ENCODE measurements at places on chromosomes 16 and 17. TPM values are rescaled to one million over a fixed set of nuclear protein-coding genes. Genes with fewer than 3 reads are reported as not detected.
A peak's percentile ranks its signal among the peaks of the same experiment; 100 is the strongest.

GRCh38 chr17:47223007-47223406, 13.9 kb downstream of the MYL4 start:
- peak; percentile 54 for ATAC-seq

GRCh38 chr17:65514082-65514481, 47.4 kb downstream of the AXIN2 start:
- peak; percentile 49 for ATAC-seq

GRCh38 chr17:557371-557770, 157.3 kb downstream of the VPS53 start:
- ATAC-seq, result no peak

DNA sequence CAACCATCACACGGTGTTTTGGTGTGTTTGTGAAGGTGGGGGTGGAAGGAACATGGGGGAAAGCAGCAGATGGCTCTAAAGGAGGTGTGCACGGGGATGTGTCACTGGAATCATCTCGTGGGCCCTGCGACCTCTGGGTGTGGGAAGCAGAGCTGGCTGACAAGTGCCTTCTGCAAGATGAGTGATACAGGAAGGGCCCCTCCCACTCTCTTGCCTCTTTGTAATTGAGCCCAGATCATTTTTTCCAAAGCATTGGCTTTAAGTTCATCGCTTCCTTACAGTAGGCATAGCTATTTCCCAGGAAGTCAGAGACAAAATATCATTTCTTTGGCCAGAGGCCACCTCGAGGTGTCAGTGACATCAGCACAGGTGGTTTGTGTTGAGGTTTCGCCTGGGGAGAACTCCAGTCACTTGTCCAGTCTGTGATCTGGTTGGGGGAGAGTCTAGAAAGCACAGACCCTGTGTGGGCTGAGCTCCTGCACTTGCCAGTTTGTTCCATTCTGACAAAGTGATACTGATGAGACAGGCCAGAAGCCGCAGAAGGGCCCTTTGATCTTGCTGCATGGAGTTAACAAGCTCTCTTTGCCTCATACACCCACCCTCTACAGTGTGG, 20.6 kb upstream of the SNTB2 start:
- peak; percentile 25 for ATAC-seq

DNA sequence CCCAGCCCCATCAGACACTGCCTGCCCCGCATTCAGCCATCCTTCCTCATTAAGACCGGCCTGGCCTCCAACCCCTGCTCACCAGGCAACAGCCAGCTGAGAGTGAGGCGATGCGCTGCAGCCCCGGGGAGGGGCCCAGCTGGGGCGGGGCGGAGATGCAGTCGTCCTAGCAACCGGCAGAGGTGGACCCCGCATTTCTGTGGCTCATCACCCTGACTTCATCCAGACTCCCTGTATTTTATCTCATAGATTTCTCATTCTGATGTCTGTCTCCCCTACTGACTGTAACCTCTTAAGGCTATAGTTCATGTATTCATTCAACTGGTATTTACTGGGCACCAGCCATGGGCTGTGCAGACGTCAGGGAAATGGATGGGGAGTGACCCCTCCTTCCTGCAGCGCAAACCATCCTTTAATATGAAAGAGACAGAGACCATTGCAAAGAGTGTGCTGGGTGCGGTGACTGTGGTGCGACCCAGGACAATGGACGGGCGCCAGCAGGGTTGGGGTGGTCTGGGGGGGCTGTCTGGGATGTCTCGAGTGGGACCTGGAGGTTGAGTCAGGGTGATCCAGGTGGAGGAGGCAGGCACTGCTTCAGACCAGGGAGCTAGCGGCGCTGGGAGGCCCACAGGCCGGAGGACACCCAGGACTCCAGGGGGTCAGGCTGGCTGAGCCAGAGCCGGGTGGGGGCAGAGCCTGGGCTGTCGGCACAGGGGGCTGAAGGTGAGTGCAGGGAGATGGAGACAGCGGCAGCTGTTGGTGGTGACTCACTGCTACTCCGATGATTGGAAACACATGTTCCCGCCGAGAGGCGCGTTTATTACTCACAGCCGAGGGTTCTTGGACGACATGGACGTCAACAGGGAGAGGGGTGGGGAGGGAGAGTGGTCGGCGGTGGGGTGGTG, 10.5 kb upstream of the TIMP2 start:
- peak; percentile 4 for ATAC-seq

DNA sequence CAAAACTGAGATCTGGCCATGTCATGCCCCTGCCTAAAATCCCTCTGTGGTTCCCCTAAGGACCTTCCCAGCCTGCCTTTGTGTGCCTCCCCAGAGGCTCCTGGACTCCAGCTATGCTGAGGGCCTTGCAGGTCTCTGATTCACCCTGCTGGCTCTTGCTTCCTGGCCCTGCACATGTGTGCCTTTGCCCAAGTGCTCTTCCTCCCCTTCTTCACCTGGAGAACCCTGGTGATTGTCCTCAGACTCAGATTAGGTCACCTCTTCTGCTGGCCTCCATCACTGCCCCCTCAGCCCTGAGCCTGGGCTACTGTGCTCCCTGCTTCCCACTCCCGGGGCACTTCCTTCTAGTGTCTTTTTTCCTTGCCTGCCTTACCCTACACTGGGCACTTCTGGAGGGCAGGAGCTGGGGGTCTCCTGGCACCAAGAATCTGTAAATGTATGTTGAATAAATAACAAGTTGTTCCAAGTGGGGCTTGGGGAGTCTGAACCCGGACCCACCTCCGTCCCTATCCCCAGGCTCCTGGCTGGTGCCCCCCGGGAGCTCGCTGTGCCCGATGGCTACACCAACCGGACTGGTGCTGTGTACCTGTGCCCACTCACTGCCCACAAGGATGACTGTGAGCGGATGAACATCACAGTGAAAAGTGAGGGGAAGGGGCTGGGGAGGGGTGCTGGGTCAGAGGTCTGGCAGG, 7.8 kb downstream of the ITGA3 start:
- no peak for ATAC-seq

DNA sequence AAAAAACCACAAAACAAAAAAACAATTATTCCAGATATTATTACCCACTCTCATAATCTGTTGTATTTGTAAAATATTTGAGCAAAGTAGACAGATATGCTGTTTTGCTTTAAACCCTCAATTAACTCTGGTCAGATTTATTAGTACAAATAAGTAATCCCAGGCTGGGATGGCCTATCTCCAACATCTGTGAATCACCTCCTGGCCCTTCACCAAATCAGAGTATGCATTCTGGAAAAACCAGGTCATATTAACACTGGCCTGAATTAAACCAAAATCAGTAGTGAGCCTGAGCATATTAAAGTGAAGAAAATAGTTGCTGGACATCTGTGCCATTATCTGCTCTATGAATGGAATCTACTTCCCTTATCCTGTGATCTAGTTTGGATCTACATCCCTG, 41.0 kb downstream of the STAT3 start:
- peak; percentile 77 for ATAC-seq

DNA sequence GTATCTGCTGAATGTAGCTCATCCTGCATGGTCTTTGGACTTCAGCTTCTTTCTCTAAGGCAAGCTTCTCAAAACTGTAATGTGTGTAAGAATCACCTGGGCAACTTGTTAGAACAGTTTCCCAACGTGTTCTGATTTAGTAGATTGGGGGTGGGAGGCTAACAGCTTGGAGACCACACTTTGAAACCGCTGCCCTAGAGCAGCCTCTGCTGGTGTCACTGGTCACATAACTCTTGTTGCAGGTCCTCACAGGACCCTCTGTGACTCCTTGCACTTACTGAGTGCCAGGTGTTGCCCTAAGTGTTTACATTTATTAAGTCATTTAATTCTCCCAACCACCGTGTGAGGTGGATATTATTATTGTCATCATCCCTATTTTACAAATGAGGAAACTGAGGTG, 9.9 kb downstream of the SLC35G3 start:
- ATAC-seq, result no peak

- no peak for ATAC-seq
Measured at GRCh38 chr16:85626191-85626981, 13.3 kb downstream of the GSE1 start.

DNA sequence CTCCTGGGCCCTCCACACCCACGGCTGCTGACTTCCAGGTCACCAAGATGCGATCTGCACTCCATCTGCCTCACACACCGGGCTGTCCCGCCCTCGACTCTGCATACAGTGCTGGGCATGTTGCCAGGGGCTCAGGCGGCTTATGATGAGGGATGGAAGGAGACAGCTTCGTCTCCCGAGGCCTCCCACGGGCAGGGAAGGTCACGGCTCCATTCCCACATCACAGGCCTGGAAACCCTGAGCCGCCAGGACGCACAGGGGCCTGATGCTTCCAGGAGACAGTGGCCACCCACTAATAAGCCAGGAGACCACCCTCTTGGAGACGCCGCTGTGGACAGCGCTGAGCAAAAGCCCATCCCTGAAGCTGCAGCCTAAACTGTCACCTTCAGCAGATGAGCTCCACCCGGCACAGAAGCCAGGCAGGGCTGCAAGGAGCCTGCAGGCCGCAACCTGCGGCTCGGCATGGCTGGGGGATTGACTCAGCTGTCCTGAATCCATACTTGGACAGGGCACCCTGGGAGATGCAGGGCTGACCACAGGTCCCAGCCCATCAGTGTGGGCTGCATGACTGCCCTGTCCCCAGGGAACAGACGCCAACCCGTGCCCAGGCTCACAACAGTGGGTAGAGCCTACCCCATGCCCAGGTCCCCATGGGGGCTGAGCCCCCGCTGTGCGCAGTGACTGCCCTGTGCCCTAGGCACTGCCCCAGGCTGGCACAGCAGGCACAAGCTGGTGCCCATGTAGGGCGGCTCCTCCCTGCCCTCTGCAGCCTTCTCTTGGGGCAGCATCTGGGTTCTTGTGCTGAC, 34.4 kb downstream of the SLC7A5 start:
- peak; percentile 41 for ATAC-seq

DNA sequence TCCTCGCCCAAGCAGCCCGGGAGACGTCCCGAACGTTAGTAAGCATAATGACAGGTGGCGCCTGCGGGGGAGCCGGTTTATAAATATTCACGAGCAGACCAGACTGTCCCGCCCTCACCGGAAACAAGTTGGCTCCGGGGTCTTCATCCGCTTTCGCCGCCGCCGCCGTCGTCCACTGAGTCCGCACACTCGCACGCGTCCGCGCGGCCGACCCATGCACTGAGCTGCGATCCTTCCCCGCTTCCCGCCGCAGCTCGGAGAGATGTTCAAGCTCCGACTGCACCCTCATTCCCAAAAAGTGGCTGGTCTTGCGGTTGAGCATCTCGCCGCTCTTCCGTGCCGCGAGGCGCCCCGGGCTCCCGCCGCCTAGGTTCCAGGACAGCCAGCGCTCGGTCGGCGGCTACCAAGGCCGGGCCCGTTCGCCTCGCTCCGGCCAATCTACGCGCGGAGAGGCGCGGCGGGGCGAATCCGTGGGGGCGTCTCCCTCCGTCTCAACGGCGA, 385 bp downstream of the CFAP119 start:
- ATAC-seq, result peak; percentile 15

DNA sequence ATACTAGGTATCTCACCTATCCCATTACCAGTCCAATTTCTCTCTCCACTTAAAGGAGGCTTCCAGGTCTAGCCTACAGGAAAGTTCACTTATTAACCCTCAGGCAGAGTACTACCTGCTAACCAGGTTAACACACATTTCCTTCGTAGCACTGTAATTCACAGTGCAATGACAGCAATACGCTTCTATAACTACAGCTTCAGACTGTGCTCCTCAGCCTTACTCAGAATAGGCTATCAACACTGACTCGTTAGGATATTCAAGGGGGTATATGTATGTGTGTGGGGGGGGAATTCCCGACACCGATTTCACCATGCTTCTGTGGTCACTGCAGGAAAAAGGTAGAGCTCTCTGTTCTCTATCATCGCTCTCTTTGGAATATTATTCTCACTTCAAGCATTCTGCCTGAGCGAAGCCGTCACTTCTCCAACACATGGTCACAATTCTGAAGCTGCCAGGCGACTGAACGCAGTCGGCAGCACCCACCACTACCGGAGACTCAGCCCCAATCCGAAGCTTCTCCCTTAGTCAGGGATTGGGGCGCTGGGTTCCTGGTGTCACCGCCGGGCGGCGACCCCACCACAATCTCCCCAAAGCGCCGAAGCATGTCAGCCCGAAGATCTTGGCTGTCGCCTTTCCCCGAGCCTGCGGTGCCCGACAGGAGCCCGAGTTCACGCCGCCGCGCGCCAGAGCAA, 618 bp downstream of the GGA3 start:
- ATAC-seq, result peak; percentile 17

GRCh38 chr17:42088736-42089135, 9.5 kb downstream of the ZNF385C start:
- no peak for ATAC-seq

The FBXW10 gene
- total RNA-seq, result 0.16 TPM

The MRPL10 gene
- 26.7 TPM for total RNA-seq

The CES3 gene
- 1.1 TPM for total RNA-seq

The GPR139 gene
- total RNA-seq, result not detected

Measured in esophagus mucosa (tissue), 1 donor.